Endodermal cell (in vitro differentiated cells): ENCODE measurements at places on chromosomes 2 and 18. TPM values are rescaled to one million over a fixed set of nuclear protein-coding genes. Genes with fewer than 3 reads are reported as not detected.

Gene LMAN1
- total RNA-seq: 125 to 150 TPM (median 137 TPM) in 3 replicates

Gene PHOSPHO2
- total RNA-seq: 7.3 and 9.2 TPM in 2 replicates

Gene GTF2A1L
- 0.90 TPM in 1 of 3 replicates, not detected in the others for total RNA-seq

Gene FAHD2A
- 43.2 to 47.4 TPM (median 45.2 TPM) in 3 replicates for total RNA-seq

Gene DIPK1C
- 0.19 TPM in 1 of 3 replicates, not detected in the others for total RNA-seq

Gene ALLC
- total RNA-seq: not detected in 2 replicates

Gene SPEG
- total RNA-seq: 20.8 and 23.1 TPM in 2 replicates

DNA sequence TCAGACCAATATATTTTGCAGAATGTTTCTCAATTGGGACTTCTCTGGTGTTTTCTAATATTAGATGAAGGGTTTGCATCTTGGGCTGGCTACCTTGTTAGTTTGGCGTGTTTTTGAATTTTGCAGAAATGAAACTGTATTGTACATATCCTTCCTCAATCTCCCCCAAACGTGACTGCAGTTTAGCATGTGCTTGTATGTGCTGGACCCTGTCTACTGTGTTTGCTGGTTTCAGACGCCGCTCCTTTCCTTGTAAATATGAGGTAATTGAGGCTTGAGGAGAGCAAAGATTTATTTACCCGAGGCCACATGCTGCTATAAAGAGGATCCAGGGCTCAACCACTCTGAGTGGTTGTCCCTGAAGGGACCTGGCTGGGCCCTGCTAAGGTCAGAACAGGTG is 57.2 kb downstream of the NGEF start:
- no peak for DNase-seq

GRCh38 chr2:233082222-233082930 is 22.2 kb downstream of the INPP5D start:
- DNase-seq: no peak

DNA sequence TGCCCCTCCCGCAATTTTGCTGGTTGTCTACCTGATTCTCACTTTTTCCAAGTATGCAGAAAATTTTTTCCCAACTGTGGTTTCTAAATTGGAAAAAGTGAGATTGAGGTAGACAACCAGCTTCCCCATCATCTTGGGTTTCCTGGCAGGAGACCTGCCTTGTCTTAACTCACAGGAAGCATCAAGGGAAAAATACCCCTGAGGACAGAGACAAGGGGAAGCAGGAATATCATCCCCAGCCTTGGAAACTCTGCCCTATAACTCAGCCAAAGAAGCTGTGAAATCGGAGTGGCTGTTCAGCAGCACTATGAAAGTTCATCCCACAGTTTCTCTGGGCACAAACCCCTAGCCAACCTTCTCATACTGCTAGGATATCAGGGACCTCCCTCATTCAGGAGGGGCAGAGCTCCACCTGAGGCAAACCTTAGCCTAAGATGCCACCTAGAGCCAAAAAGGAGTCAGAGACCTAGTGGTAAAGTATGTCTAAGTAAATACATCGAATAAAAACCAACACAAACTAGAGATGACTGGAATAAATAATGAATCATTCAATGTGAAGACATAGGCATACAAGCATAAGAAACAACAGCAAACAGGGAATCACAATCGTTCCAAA is 68.2 kb downstream of the ZSWIM2 start:
- peak; percentile 80 for DNase-seq
